Epithelial cell of proximal tubule (primary cell): ENCODE measurements at places on chromosomes 3 and 15. TPM values are rescaled to one million over a fixed set of nuclear protein-coding genes. Genes with fewer than 3 reads are reported as not detected.

The LNP1 gene
- 1.6 and 2.3 TPM in 2 replicates for total RNA-seq

The SCN5A gene
- 1.3 and 1.7 TPM in 2 replicates for total RNA-seq

The NR1I2 gene
- total RNA-seq: 0.14 and 0.69 TPM in 2 replicates

The SERINC4 gene
- not detected in 2 replicates for total RNA-seq

The LRRIQ4 gene
- total RNA-seq: 0.07 TPM in 1 of 2 replicates, not detected in the other
